Activated CD8-positive, alpha-beta T cell treated with anti-CD3 and anti-CD28 coated beads for 36 hours (primary cell): ENCODE measurements at places on chromosomes 12 and 14.
A peak's percentile ranks its signal among the peaks of the same experiment; 100 is the strongest.

DNA sequence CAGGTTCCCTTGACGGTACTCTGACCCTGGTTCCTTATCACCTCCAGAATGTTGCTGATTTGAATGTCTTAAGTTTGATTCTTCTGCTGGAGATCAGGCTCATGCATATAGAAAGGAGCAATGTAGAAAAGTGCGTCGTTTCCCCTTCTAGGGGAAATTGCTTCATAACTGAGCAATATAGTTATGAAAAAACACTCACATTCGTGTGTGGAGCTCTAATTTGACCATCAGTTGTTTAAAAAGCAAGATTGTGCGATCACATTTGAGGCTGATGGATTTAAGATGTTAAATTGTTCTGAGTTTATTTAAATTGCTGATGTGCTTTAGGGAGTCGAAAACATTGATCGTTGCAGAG lies 19.2 kb downstream of the PELI2 start:
- DNase-seq = no peak

GRCh38 chr12:122894193-122895121 lies 1.5 kb downstream of the VPS37B start:
- DNase-seq = peak; percentile 50

DNA sequence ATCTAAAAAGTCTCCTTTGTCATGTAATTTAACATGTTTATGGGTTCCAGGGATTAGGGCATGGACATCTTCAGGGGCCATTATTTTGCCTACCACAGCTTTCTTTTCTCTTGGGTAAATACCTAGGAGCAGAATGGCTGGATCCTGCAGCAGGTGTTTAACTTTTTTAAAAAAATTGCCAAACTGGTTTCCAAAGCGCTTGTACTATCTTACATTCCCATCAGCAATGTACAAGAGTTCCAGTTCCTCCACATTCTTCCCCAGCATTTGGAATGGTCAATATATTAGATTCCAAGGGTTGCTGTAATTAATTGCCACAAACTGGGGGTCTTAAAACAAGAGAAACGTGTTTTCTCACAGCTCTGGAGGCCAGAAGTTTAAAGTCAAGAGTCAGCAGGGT lies 27.7 kb upstream of the MYL2 start:
- DNase-seq = no peak

GRCh38 chr12:18551106-18551505 lies 186.7 kb downstream of the PLCZ1 start:
- DNase-seq = no peak

DNA sequence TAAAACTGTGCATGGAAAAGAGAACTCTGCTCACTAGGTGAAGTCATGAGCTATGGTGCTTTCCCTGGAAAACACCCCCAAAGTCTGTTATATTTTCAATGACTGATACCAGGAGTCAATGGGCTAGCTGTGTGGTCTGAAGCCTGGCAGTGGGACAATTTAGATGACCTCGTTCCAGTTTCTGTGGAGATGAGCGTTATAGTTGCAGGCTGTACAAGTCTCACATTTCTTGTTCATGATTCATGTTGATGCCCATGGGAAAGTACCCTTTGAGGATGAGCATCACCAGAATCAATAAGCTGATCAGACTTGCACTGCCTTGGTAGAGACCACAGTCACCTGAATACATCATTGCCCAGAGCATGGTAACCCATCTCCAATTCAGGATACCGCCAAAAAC lies 70.7 kb downstream of the NOVA1 start:
- DNase-seq = no peak

DNA sequence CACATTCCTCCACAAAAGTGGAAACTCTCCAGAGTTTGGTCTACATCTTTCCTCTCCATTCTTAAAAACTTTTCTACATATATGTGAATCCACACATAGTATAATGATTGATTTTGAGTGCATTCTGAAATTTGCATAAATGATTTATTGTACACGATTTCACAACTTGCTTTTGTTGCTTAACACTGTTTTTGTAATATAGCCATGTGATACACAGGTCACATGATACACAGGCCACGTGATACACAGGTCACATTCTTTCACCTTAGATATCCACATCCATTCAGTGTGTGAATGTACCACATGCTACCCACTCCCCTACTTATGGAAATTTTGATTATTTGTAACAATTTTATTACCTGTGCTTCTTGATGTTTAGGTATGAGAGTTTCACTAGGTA lies 319.1 kb downstream of the ZFP36L1 start:
- no peak for DNase-seq

- no peak for DNase-seq
Measured at GRCh38 chr12:105106621-105107020, 910 bp upstream of the WASHC4 start.

- no peak for DNase-seq
Measured at GRCh38 chr12:26281320-26281719, 85.9 kb downstream of the SSPN start.

DNA sequence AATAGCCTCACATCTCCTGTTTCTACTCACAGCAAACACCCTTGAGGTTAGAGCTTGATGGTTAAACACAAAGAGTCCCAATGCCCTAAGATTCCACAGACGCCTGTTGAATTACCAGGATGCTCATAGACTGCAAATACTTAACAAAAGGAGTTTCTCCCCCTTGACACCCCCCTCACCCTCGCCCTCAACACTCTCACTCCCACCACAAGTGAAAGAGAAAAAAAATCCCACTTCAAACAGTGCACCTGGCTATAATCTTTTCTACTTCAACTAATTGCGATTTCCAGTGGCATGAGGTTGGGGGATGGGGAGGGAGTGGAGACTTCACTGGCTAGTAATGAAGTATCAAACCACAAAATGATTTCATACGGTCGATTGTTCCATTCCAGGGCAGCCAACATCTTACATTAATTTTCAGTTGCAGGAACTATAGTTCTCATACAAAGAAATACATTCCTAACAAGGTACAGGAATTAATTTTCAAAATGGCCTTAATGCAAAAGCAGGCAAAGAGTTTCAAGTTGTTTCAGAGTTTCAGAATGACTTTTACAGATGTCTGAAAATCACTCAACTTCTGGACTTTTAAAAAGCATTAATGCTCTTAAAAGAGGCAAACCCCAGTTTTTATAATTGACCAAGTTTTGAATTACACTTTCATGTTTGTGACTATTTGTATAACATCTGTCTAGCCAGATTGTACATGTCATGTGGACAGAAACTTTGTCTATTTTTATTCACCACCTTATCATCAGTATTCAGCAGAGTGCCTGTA lies 390.7 kb downstream of the C12orf75 start:
- DNase-seq = peak; percentile 3

GRCh38 chr14:103434868-103435442 lies 49.7 kb downstream of the MARK3 start:
- no peak for DNase-seq

DNA sequence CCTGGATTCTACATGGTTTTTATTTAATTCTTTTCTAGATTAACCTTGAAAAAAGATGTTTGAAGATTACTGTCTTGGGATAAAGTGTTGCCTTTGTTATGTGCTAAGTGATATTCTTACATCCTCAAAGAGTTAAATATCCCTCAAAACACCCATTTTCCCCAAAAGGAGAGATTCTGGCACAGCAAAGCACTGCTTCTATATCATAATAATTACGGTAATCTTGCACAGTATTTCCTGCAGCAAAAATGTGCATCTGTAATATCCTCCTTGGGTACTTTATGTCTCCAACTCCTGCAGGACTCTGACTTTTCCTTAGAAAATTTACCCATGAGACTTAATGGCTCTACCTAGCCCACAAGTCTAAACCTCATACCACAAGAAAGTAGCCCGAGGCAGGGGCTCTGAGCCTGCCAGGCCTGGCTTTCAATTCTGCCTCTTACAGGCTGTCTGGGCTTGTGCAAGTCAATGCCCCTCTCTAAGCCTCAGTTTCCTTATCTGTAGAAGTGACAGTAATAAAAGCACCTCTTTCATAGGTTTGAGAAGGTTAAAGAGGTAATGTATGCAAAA lies 45.8 kb downstream of the SVOP start:
- DNase-seq = no peak

- no peak for DNase-seq
Measured at GRCh38 chr12:108683906-108684556, 47.3 kb downstream of the CORO1C start.

- DNase-seq = no peak
Measured at GRCh38 chr12:109841356-109841755, 8.2 kb upstream of the TRPV4 start.

DNA sequence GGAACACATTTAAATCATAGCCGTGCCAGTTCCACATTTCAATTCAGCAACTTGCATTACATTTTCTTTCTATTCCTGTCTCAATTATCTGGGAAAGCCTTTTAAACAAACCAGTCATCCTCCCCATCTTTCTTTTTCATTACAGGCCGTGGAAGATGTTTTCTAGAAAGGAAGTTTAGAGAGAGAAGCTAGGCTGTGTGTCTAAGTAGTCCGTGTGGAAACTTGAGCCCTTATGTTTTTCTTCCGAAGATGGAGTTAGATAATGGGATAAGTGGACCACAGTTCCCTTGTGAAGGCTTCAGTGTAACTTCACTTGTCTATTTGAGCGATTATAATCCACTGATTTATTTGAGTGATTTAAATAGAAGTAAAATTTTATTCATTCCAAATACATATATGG lies 12.4 kb upstream of the PPM1H start:
- no peak for DNase-seq

- no peak for DNase-seq
Measured at GRCh38 chr14:26304056-26304455, 293.8 kb downstream of the NOVA1 start.

DNA sequence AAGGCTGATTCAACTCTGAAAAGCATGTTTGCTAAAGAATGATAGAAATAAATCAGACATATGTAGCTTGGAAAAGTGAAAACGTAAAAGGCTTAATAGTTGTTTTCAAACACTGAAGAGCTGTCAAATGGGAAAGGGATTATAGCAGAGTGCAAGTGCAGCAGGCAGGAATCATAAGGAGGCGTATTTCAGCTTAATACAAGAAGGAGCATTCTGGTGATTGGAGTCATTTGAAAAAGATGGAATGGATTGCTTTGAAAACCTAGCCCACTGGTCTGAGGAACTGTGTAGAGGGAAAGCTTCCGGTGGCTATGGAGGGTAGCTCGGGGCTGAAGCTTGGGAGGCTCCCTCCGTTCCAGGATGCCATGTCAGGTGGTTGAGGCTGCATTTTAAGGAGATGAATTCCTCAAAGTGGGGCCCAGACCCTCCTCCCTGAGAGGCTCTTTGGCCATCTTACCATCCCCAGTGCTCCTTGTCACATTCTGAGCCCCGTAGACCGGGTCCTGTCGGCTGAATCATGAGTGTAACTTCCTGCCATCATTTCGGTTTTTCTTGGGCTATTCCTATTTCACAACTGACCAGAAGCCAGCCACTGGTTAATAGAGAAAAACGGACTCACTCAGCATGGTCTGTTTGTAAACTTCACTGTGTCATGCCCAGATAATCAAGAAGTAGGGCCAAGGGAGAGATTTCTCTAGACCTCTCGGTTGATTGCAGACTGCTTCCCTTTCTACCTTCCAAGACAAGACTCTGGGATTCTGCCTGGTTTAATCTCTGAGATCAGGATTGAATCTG lies 6.5 kb downstream of the WNT5B start:
- DNase-seq = no peak

DNA sequence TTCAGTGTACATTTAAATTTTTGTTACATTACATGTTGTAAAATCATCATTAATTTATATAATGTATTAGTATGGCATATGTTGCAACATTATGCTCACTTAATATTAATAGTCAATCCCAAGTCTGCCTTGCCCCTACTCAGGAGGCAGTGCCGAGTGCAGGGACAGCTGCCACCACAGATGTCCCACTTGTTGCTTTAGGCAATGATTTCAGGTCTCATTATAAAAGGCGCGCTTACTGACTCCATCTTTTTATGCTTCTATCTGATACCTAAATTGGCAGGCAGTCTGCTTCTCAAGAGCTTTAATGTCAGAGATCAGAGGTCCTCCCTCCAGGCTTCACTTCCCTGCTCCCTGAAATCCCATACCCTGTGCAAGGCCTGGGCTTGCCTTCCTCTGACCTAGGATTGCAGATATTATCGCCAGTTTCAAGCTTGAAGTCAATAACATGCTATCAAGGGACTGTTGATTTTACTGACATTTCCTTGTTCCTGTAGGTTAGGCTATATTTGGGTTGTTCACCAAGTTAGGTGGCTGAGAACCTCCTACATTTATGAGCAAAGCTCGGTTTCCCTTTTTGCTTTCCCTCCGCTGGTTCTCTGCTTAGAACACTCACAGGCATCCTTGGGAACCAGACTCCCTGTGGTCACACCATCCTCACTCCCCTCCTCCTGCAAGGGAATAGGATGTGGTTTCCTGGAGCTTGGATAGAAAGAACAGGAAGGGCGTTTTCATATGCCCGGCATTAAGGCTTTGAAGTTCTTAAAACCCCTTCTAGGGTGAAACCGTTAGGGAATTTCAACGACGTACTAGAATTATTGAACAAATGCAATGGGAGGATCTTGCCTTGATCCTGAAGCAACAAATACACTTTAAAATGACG lies 208.4 kb upstream of the FKBP4 start:
- no peak for DNase-seq

DNA sequence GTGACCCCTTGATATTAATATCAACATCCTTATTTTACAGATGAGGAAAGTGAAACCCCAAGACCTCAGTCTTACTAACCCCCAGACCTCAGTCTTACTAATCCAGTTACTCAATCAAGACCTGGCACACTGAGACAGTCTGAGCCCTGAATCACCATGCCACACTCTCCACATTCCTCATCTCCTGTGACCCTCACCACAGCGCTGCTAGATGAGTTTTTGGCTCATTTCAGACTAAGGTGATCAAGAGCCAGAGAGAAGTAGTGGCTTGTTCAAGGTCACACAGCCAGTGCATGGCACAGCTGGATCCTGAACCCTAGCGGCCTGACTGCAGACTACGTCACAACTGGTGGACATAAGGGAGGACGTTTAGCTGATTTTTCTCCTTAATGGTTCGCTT lies 579.2 kb downstream of the BCL11B start:
- DNase-seq = peak; percentile 12

DNA sequence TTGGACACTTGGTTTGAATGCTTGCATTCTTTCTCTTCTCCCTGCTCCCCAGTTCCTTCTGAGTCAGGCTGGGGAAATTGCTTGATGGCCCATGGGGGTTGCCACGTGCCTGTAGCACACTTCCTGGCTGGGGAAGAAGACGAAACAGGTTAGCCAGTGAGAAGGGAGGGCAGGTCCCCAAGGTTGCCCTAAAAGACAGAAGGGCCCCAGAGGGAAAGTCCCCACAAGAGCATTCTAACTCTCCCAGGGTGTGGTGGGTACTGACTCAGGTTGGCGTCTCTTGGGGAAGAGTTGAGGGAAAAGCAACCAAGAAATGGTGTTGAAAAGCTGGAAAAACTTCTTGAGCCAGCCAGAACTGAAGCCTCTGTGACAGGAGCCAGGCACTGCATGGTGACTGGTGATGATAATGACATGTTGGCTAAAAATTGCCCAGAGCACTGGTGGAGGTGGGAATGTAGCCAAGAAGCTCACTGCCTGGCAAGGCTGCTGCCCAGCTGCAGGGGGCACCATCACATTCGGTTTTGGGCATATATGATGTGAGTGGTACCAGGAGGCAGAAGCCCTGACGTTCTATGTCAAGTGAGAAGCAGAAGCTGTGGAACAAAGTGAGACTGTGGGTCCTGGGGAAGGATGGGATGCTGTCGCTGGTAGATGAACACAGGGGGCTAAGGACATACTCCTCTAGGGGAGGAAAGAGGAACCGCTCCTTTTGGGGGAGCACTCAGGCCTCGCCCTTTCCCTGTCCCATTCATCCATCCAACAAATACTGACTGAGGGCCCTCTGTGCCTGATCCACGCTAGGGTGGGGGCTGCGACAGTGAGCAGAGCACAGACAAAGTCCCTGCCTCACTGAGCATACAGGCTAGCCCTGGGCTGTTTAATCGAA lies 8.1 kb upstream of the RABGGTA start:
- peak; percentile 76 for DNase-seq
